Fibroblast of skin of left quadriceps (primary cell): ENCODE measurements at places on chromosomes 16 and 17.
A peak's percentile ranks its signal among the peaks of the same experiment; 100 is the strongest.

GRCh38 chr17:65630502-65630901 lies 69.1 kb upstream of the AXIN2 start:
- DNase-seq = no peak

DNA sequence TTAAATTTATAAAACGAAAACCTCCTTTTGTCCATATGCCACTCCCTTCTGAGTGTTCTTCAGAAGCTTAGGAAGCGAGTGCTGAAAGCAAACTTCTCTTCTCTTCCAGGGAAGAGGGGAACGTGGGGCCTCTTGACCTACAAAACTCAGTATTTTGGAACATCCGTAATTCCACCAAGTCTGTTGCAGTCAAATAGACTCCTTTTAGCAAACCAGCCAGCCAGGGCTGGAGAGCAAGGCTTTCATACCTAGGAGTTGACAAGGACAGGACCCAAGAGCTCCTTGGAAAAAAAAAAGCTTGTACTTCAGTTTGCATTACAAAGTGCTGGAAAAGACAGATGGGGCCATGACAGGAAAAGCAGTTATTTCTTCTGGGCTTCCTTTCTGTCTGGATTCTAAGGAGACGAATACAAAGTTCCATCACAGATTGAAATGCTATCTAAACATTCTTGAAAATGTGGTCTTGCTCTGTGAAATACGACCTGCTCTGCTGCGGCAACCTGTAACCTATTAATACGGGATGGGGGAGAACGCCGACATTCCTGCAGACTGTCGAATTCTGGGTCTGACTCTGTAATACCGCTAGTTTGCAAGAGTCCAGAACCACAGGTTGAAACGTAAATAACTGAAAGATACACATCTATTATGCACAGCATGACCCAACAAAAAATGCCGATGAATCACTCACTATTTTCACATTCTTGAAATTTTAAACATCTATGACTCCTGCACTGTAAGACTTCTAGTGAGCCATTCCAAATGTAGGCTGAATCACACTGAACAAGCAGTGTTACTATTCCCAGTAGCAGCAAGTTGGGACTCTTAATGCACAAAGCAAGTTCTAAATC lies 20.6 kb downstream of the VPS53 start:
- DNase-seq = peak; percentile 99

DNA sequence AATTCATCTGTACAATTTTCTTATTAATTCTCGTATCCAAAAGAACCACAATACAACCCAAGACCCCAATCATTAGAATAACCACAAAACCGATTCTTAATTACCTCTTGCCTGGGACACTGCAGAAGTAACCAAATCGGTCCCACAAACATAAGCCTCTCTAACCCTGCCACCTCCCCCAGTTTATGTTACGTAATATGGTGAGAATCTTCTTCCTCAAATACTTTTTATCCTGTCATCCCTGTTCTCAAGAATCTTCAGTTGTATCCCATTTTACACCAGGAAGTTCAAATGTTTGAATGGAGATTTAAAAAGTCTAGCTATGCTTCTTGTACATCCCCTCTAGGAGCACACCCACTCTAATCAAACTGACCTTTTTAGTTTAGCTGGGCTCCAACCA lies 269.3 kb upstream of the TBX2 start:
- DNase-seq = no peak

GRCh38 chr16:29676989-29677785 lies 1.8 kb upstream of the QPRT start:
- no peak for DNase-seq

GRCh38 chr16:68790944-68791343 lies 52.4 kb upstream of the TANGO6 start:
- no peak for DNase-seq

DNA sequence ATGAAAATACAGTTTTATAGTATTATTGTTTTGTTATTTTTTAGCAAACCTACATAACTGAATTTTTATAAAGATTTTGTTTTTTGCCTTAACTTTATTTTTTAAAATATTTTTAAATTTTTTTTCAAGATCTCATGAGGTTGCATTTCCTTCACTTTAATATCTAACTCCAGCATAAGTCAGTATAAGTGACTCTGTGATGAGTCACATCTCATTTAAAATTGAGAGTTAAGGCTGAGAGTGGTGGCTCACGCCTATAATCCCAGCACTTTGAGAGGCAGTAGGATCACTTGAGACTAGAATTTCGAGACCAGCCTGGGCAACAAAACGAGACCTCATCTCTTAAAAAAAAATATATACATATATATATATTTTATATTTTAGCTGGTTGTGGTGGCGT lies 44.0 kb downstream of the NLK start:
- no peak for DNase-seq

DNA sequence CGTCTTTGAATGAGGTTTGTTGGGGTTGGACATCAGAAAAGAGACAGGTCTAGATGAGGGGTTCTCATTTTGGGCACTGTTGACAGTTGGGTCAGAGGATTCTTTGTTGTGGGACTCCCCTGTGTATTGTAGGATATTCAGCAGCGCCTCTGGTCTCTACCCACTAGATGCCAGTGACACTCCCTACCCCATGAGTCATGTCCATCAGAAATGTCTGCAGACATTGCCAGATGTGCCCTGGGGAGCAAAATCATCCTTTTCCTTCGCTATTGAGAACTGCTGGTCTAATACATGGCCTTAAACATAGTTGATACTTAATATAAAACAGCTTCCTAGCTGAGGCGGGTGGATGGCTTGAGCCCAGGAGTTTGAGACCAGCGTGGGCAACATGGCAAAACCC lies 3.1 kb downstream of the ABAT start:
- no peak for DNase-seq

DNA sequence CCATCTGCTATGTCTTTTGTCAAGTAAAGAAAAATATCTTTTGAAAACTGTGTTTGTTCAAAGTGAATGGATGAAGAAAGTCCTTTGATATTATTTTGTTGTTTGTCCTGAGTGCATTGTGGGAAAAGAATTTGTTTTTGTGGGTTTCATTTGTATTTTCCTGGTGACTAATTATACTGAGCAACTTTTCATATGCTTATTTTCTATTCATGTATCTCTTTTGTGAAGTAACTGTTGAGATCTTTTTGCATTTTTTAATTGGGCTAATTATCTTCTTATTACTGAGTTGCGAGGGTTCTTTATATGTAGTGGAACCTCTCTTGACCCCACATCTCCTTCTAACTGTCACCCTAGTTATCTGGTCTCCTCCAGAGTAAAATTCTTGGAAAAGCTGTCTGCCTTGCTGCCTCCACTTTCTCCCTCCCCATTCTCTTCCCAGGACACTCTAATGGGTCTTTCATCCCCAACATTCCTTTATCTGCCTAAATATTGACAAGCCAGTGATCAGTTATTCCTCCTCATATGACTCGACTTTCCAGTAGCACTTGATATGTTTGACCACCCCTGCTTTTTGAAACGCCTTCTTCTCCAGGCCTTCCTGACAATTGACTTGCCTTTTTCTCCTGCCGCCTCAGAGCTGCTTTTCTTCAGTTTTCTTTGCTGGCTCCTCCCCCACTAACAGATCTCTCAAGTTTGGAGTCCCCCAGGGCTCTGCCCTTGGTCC lies 117.6 kb upstream of the HAS3 start:
- no peak for DNase-seq

GRCh38 chr17:7242717-7243452 lies 636 bp upstream of the GABARAP start:
- peak; percentile 93 for DNase-seq

DNA sequence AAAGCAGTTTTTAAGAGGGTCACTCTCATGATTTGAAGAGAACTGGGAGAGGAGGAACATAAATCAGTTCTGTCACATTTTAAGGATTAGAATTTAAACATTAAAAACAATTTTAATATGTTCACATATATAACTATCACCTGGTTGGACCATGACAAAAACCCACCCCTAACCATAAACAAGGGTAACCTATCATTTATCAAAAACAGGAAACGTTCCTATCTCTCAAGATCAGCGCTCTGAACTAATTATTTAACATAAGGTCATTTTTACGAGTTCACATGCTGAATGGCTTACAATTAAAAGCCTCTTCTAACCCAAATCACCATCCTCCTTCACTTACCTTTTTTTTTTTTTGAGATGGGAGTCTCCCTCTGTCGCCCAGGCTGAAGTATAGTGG lies 45.0 kb downstream of the KANSL1 start:
- no peak for DNase-seq

DNA sequence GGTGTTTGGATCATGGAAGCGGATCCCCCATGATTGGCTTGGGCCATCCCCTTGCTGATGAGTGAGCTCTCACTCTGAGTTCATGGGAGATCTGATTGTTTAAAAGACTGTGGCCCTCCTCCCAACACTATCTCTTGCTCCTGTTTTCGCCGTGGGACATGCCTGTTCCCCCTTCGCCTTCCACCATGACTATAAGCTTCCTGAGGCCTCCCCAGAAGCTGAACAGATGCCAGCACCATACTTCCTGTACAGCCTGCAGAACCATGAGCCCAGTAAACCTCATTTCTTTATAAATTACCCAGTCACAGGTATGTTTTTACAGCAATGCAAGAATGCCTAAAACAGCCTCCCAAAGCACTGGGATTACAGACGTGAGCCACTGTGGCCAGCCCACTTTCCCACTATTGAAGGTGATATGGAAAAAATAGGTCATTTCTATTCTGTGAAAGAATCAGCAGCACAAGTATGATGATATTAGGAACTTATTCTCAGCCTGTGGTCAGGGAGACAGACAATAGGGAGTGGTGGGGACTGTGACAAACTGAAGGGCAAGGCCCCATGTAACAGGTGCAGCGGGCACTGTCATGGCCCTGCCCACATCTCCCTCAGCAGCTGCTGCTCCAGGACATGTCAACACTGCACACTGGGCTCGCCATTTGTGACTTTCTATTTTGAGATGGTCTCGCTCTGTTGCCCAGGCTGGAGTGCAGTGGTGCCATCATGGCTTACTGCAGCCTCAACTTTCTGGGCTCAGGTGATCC lies 33.7 kb upstream of the LITAF start:
- DNase-seq = no peak

- DNase-seq = no peak
Observed at GRCh38 chr17:18218756-18219415, 6.5 kb upstream of the LLGL1 start.

GRCh38 chr16:22977294-22977697 lies 163.3 kb downstream of the HS3ST2 start:
- no peak for DNase-seq

- no peak for DNase-seq
Observed at GRCh38 chr17:79626156-79626890, 15.5 kb upstream of the RBFOX3 start.

- no peak for DNase-seq
Observed at GRCh38 chr17:40323391-40324381, 14.7 kb downstream of the RARA start.

DNA sequence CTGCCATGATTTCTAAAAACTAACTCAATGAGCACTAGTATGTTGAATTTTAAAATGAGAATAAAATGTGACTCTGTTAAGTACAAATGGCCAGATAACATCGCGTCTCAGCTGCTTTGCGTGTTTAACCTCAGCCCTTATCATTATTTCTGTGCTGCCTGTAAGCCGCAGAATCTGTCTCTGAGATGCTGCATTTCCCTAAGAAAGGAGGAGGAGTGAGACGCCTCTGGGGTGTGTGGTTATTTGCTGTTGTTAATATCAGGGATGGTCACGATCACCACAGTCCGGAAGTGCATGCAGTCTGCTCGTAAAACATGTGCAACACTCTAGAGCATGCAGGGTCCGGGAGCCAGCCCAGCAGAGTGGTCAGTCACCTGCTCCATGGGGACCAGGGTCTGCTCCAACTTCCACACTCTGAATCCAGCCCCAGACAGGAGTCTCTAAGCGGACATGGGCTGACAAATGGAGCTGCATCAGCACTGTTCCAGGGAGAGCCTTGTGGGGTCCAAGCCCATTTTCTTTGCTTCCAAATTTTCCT lies 342.5 kb downstream of the MAF start:
- DNase-seq = no peak

DNA sequence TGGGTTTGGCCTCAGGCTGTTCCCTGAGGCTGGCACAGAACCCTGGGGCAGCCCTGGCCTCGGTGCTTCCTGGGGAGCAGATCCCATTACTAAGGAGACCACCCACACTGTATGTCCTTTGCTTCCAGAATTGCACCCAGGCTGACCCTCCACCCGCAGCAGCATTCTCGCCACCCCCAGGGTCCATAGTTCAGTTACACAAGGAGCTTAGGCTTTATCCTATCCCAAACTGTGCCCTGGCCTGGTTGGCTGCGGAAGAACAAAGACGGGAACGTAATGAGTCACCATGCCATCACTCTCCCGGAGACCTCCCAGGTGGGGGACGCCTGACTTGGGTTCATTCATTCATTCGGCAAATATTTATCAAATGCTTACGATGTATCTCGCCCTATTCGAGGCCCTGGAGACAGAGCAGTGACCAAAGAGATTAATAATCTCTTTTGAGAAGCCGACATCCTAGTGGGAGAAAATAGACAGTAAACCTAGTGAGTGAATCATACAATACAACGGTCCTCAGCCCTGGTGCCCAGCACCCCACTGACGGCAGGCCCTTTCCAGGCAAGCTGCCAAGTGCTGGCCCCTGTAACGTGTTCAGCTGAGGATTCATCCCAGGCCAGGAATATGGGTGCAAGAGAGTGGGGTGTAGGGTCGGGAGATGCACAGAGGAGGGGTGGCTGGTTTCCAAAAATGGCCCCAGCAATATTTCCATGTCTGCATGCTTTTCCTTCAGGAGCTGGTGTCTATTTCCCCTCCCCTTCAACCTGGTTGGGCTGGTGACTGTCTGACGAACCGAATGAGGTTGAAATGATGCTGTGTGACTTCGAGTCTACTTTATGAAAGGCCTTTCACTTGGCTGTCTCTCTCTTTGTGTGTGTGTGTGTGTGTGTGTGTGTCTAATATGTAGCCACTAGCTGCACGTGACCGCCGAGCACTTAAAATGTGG lies 134.2 kb downstream of the MGAT5B start:
- DNase-seq = peak; percentile 38

- DNase-seq = no peak
Observed at GRCh38 chr16:6541267-6541666, 791.4 kb upstream of the RBFOX1 start.

DNA sequence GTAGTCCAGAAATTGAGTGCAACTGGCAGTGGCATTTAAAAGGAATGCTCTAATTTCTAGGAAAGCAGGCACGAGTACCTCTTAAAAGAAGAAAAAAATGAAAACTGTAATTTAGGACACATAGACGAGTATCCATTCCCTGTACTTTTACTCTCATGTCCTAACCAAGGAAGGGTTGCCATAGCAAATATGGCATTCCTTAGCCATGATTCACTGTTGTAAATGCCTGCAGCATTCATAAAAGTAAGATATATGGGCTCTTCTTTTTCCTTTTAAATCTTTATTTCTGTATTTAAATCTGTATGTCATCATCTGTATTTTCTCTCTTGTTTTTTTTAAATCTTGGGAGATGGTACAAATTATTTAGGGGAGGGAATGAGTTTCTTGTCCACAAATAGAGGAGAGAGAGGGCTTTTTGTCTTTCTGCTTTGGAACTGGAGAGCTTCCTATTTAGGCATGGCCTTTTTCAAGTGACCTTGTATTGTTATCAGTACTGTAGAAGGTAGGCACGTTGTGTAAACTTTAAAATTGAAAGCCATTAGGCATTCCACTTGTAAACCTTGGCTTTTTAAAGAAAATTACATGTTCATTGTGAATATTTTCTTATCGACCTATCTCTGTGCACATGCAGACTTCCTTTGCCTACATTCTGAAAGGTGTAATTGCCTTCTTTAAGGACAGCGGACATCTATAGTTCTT lies 50.0 kb downstream of the TENT4B start:
- DNase-seq = peak; percentile 92
